Psoas muscle (tissue), 8 donors: ENCODE measurements at places on chromosomes 3 and 15. TPM values are rescaled to one million over a fixed set of nuclear protein-coding genes. Genes with fewer than 3 reads are reported as not detected.

DNA sequence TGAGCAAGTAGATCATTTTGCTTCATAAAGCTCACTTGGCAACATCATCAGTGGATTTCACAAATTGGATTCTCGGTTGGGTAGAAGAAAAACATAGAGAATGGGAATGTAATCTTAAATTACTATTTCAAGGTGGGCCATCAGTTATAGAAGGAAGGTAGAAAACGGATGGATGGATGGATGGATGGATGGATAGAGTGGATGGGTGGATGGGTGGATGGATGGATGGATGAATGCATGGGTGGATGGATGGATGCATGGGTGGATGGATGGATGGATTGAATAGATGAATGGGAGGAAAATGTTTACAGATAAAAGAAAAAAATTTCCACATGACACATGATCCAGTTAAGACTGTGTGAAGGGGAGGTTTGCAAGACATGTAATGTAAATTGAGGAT, 159.7 kb downstream of the MEX3B start:
- no peak for DNase-seq

- DNase-seq, result no peak
Observed at GRCh38 chr3:51727500-51727899, 20.6 kb downstream of the GRM2 start.

DNA sequence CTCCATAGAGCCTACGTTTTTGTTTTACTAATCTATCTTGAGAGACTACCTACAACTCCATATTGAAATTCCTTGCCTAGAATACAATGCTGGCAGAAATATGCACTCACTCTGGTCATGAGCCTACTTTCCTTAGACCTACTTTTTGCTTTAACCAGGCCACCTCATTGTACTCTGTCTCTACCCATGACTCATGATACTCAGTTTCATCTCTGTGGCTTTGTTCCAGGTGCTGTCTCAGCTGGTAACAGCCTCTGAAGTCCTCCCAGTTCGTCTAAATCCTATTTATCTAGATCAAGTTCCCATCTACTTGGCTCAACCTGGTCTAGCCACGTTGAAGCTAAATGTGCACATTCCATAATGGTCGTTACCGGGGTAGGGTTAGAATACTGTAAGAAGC, 536.4 kb downstream of the RSL24D1 start:
- DNase-seq, result no peak

DNA sequence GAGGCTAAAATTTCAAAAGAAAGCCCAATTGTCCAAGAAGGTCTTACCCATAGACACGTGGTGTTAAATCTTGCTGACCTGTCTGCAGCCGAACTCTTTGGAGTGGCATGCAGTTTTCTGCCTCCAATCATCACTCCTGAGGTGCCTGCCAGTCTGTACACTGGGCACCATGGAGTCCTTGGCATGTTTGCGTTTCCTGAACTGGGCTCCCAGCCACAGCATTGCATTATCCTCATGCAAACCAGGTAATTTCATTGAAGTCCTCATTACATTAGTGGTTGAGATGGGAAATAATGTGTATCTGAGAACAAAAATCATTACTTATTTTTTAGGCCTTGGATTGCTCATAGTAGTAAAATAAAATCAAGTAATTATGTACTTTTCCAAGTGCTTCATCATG, 152.3 kb downstream of the AKAP13 start:
- DNase-seq, result no peak

- no peak for DNase-seq
Observed at GRCh38 chr15:35698966-35699575, 153.1 kb upstream of the DPH6 start.

DNA sequence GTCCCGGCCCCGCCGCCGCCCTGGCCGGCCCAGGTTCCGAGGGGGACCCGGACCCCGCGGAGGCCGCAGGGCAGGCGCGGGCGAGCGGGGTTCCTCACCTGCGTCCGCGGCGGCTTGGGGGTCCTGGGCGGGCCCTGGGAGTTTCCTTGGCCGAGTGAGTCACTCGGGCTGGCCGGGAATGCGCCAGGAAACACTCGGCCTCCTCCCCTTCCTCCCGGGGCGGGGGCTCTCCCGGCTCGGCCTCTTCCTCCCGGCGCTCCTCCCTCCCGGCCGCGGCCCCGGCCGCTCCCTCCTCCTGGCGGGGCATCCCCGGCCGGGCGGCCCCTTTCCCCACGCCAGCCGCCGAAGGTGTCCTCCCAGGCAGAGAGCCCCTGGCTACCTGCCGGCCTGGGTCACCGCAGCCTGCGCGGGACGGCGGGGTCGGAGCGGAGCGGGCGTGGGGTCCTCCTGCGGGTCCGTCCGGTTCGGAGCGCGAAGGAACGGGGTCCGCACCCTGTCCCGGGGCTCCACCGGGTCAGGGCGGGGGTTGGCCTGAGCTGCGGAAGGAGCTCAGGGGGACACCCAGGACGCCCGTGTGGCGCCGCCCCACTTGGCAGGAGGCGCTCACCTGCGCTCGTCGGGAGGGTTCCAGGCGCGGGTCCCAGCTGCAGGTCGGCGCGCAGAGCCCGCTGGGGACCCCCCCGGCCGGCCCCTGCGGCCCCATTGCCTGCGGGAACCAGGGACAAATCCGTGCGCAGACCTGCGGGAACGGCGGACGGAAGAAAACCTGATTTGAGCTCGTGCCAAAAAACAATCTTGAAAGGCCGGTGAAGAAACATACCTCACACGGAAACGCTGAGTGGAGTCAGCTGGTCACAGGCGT, at the start of gene CYFIP1:
TSS of gene CYFIP1 (minus strand) at position 180 of the 862 bp plus-strand sequence. CDS start 33,083 bp downstream, outside the sequence.
- DNase-seq, result peak; percentile 91

DNA sequence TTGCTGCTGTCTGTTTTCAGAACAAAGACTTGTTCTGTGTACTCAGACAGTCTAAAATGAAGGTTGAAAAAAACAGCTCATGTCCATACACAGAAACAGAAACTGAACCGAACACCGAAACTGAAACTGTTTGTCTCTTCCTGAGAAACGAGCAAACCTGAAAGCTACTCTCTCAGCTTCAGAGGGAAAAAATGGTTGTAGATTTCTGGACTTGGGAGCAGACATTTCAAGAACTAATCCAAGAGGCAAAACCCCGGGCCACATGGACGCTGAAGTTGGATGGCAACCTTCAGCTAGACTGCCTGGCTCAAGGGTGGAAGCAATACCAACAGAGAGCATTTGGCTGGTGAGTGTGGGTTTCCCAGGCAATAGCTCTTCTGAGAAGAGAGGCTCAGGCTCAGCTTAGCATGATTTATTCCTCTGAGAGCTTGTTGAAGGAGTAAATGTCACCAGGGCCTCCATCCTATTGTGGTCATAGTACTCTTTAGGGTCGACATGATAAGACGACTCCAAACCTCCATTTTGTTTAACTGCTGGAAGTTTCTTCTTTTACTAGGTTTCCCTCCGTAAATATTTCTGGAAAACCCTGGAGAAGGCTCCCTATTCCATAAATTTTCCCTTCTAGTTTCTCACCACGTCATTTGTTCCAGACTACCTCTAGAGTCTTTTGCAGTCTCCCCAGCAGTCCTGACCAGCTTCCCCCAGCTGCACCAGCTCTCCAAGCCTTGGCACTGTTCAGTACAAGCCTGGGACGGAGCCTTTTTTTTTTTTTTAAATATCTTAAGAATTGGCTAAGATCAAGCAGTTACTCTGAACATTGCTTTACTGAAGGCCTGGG, at the start of gene RTP4:
TSS of gene RTP4 (plus strand) at position 135 of the 838 bp plus-strand sequence. CDS start at position 192, 57 bp downstream.
- no peak for DNase-seq

DNA sequence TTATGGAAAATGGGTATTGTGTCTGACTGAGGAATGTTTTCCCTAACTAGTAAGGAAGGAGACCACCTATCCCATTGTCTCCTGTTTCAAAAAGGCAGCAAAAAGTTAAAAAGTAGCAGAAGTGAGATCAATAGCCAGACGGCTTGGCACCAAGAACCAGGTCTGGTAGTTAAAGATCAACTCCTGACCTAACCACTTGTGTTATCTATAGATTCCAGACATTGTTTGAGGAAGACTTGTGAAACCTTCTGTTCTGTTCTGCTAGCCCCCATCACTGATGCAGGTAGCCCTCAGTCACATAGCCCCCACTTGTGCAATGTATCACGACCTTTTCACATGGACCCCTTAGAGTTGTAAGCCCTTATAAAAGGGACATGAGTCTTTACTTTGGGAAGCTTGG, 46.3 kb upstream of the C2CD4B start:
- no peak for DNase-seq

- DNase-seq, result no peak
Observed at GRCh38 chr15:43749690-43750345, 3.6 kb downstream of the PDIA3 start.

DNA sequence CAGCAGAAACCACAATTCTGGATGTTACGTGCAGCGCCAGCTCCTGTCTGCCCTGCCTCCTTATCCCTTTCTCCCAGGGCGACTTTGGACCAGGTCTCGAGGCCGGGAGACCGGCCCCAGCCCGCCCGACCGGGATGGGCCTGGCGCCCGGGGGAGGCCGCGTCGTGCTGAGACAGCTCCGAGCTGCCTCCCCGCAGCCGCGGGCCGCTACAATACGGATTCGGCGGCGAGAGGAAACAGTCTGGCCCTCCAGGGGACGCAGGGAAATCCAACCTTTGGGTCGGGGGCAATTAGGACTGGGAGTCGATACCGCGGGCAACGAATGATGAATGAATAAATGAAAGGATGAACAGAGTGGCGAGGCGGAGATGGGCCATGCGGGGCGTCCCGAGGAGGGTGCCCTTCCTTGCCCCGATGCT, 537 bp downstream of the GRAMD2A start:
- DNase-seq, result no peak

DNA sequence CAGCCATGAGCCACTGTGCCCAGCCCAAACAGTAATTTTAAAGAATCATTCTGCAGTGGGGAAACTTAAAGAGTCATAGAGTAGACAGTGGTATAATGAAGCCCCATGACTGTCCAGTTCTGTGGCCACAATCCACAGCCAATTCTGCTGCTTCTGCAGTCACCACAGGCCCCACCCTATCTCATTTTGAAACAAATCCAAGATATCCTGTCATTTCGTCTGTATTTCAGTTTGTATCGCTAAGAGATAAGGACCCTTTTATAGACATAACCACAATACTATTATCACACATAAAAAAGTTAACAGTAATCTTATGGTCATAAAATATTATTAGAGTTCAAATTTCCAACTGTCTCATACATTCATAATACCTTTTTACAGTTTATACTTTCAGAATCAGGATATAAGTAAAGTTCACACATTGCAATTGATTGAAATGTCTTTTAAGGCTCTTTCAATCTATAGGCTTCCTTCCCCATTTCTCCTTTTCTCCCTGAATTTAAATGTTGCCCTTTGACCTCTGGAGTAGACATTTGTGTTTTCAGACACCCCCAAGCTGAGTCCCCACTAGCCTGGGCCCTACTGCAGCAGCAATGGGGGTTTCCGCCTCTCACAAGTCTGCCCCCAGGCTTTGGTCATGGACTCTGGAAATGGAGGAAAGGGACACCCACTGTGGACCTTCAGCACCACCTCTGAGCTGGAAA, 4.2 kb upstream of the NUP210 start:
- DNase-seq, result no peak

GRCh38 chr3:11616551-11616950, 27.2 kb downstream of the VGLL4 start:
- no peak for DNase-seq

GRCh38 chr3:13419505-13420044, 547 bp downstream of the NUP210 start:
- peak; percentile 41 for DNase-seq

- DNase-seq, result no peak
Observed at GRCh38 chr3:138195481-138195880, 8.4 kb downstream of the ARMC8 start.

GRCh38 chr3:21417991-21418390, 333.0 kb downstream of the ZNF385D start:
- no peak for DNase-seq

DNA sequence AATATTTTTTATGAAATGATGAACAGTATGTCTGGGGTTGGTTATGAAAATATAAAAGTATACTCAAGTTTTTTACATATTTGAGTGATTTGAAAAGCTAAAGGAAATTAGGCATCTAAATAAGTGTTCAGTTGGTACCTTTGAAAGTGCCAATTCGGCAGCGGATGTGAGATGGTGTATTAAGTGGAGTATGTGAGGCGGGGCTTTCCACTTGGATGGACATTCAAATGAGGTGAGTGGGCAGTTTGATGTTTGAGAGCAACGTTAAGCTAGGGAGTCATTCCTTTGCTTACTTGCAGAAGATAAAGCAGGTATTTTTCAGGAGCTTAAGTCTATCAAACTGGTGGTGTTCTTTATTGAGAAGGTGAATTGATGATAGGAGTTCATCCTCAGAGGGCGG, 189.0 kb upstream of the GOLIM4 start:
- DNase-seq, result no peak

MTHFS gene
- total RNA-seq, result 14.3 TPM

KATNBL1 gene
- 17.3 TPM for total RNA-seq

GOLGA8J gene
- total RNA-seq, result 0.34 TPM

IL20RB gene
- total RNA-seq, result 0.71 TPM

EEFSEC gene
- total RNA-seq, result 16.6 TPM

A4GNT gene
- total RNA-seq, result not detected

SIDT1 gene
- 0.39 TPM for total RNA-seq

CACNA1D gene
- total RNA-seq, result 0.28 TPM

CRYGS gene
- total RNA-seq, result 0.37 TPM

STXBP5L gene
- total RNA-seq, result not detected

TJP1 gene
- total RNA-seq, result 48.7 TPM
